ENCODE measurements at places on chromosomes 5 and 9.
A peak's percentile ranks its signal among the peaks of the same experiment; 100 is the strongest.

- DNase-seq, result no peak
Measured at GRCh38 chr9:113646946-113647914, 183.7 kb downstream of the RGS3 start.

DNA sequence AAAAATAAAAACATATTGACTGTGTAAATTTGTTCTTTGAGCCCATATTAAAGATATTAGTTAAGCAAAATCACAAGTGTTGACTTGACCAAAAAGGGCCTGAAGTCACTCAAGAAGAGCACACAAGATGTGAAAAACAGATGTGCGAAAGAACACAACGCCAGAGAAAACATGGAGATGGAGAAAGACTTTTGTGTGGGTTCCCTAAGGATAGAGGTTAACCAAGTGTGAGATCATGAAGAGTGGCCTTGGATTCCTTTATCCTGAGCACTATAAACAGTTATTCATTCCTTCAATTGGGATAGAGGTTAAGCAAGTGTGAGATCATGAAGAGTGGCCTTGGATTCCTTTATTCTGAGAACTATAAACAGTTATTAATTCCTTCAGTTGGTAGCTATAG, 361.8 kb downstream of the CDH18 start:
- DNase-seq, result no peak

DNA sequence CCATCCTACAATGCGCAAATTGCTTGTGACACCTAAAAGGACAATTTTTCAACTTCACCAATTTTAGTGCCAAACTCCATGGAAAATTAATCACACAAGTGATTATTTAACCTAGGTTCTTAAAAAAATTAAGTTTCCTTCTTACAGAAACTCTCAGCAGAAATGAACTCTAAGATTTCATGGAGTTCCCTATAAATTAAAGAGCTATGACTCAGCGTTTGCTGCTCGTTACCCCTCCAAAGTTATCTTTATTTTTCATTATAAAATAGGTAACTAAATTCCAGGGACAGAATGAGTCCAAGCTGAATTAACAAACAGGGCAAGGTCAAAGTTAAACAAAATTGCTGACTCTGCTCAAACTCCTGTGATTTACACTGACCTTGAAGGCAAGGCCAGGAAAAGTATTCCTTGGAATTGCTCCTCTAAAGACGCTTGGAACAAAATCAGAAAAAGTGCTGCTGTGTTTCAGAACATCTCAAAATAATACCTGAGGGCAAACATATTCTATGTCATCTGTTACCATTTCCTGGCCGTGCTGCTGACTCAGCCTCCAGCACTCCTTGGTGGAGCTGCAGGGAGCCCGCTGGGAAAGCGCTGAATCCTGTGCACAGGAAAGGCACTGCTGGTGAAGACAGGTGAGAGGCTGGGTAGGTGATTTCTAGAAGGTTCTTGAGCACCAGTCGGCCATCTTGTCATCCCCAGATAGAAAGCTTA, 2.5 kb upstream of the CMBL start:
- DNase-seq, result no peak

DNA sequence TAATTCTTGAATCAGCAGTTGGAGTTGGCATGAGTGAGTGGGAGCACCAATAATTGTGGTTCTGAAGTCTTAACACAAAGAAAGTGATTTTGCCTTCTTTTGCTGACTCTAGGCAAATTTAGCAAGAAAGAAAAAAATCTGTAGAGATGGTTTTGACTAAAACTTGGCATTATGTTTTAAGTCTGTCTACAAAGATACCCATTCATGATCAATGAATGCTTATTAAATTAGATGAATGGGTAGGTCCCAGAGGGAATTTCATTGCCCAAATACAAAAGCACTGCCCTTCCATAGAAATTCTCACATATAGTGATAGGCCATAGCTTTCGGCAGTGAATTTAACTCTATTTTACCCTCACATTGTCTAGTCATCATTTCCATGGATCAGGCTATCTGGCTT, 428.6 kb upstream of the ADAMTSL1 start:
- no peak for DNase-seq

- no peak for DNase-seq
Measured at GRCh38 chr9:113546566-113546965, 83.0 kb downstream of the RGS3 start.

GRCh38 chr5:32489791-32490562, 45.4 kb upstream of the ZFR start:
- peak; percentile 48 for DNase-seq

- no peak for DNase-seq
Measured at GRCh38 chr9:7858166-7858565, 58.6 kb upstream of the DMAC1 start.

- peak; percentile 72 for DNase-seq
Measured at GRCh38 chr5:35924950-35925722, 13.3 kb downstream of the CAPSL start.

DNA sequence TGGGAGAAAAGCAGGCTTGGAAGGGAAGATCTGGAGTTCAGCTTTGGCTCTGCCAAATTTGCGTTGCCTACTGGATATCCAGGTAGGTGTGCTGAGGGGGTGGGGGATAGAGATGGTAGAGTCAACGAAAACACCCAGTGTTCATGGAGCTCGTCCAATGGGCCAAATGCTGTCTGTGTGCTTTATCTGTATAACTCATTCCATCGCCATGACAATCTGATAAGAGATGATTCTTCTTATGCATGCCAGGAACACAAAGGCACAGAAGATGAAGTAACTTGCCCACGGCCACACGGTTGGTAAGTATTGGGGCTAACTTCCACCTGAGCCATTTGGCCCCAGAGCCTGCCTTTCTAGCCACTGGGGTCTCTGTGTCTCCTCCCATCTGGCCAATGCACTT, 53.2 kb downstream of the BOD1 start:
- no peak for DNase-seq

DNA sequence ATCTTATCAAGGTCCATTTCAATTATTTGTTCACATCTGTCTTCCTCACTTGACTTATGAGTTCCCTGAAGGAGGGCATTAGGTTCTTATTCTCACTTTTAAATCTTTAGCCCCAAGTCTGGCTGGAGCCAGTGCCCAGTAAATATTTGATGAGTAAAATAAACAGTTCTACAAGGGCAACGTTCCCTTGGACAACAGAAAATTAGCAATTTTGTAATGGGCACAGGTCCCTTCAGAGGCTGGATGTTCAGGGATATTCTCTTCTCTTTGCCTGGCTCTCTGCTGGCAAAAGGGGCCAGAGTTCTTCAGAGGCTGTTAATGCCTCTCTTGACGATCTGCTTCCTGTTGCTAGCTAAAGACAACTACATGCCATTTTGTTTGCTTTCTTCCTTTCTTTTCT, 149.7 kb downstream of the SEMA6A start:
- no peak for DNase-seq

DNA sequence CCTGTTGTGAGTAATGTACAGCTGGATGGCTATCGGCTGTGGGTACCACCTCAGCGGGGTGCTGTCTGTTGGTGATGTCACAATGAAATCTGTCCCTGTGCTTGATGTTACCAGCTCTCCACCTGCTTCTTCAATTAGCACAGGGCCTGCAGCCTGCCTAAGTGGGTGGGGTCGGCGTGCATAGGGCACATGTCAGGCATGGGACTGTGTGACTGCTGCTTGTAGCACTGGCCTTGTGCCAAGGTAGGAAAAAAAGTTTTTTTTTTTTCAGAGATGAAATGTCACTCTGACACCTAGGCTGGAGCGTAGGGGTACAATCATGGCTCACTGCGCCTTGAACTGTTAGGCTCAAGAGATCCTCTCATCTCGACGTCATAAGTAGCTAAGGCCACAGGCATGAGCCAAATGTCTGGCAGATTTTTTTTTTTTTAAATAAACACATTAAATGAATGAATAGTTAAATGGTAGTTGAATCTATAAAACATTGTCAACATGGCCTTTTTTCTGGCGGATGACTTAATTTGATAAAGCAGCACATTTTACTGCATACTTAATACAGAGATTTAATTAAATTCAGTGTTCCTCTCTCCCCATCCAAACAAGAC, 222.5 kb downstream of the NXNL2 start:
- DNase-seq, result no peak

DNA sequence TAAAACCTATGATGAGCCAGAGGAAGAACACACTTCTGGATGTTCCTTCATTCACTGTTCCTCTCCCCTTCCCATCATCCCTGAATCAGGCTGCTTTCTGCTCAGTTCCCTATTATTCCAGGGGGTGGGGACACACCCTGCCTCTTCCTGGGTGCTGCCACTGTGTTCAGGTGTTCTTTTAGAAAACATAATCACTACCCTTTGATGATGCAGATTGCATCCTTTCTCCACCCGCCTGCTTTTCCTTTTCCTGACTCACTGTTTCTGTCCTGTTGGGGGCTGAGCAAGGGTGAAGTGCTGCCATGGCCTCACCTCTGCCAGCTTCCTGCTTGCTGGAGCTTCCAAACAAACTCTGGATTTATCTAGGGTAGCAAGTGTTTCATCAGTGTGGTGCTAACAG, 331.9 kb upstream of the GRIA1 start:
- DNase-seq, result no peak

DNA sequence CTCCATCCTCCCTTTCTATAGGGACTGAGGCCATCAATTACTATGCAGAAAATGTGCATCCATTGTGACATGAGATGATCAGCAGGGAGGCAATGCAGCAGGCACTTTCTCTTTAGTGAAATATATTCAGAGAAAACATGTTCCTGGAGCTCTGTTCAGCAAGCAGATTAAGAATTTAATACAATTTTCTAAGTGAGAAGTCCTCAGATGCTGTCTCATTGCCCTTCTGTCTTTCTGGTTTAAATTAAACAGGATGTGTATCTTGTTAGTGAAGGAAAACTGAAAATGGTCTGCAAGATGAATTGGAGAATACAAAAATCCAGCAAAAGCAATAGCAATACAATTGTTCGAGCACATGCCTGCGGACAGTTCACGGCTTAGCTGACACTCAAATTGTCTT, 445.8 kb upstream of the RIOK2 start:
- no peak for DNase-seq

GRCh38 chr9:119273325-119273904, 95.8 kb downstream of the BRINP1 start:
- DNase-seq, result no peak

DNA sequence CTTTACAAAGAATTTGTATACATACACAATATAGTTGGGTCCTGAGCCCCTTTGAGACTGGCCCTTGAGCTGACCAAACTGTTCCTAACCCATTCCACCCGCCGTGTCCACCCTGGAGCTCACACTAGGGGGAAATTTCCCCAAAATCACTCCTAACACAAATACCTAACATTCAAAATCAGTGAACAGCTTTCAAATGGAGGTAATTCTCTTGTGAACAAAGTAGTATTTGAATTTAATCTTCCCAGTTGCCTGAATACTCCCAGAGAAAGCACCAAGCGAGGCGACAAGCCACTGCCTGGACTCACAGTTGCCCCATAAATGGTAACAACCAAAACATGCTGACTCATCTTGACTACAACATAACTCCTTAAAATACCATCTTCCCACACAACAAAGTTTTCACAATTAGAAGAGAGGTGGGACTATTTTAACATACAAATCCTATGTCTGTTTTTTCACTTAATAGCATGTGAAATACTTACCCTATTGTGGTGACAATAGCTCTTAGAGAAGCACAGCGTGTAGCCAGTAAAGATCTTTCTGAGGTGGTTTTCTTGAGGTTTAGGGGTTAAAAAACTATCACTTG, 31.7 kb upstream of the SCAMP1 start:
- DNase-seq, result no peak

GRCh38 chr5:134247428-134248224, 21.8 kb upstream of the PPP2CA start:
- DNase-seq, result no peak

DNA sequence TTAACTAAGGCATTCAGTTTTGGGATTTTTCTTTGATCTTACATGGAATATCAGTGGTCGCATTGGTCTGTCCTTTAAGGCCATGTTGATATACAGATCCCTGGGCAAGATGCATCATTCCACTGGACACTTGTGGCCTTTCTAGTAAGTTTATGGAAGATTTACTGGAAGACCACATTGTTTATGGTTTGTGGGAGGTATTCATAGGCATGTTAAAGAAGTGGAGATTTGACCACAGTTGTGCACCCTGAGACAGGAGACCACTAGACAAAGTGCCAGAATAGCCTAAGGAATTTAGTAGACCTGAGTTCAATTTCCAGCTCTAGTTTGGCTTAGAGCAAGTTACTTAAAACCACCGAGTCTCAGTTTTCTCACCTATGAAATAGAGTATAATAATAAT, 383.1 kb upstream of the PAPPA start:
- DNase-seq, result no peak
